Sigmoid colon (tissue), 7 donors: ENCODE measurements at places on chromosomes 2 and 18.

DNA sequence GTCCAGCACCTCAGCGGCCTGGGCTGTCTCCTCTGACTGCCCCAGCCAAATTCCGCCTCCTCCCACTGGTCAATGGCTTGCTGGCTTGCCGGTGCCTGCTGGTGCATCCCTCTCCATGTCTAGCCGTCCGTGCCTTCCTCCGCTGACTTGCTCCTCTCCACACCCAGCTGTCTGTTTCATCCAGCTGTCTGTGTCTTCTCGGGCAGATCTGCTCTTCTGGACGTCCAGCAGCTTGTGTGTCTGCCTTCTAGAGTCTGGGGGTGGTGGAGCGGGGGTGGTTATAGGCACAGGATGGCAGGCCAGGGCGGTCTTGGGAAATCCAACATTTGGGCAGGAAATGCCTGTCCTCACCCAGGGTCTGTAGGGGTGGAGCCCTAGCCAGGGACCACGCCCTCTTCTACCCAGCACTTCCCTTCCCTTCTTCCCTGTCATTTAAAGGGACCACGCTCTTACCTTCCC, 369.2 kb downstream of the GALNT13 start:
- no peak for DNase-seq

DNA sequence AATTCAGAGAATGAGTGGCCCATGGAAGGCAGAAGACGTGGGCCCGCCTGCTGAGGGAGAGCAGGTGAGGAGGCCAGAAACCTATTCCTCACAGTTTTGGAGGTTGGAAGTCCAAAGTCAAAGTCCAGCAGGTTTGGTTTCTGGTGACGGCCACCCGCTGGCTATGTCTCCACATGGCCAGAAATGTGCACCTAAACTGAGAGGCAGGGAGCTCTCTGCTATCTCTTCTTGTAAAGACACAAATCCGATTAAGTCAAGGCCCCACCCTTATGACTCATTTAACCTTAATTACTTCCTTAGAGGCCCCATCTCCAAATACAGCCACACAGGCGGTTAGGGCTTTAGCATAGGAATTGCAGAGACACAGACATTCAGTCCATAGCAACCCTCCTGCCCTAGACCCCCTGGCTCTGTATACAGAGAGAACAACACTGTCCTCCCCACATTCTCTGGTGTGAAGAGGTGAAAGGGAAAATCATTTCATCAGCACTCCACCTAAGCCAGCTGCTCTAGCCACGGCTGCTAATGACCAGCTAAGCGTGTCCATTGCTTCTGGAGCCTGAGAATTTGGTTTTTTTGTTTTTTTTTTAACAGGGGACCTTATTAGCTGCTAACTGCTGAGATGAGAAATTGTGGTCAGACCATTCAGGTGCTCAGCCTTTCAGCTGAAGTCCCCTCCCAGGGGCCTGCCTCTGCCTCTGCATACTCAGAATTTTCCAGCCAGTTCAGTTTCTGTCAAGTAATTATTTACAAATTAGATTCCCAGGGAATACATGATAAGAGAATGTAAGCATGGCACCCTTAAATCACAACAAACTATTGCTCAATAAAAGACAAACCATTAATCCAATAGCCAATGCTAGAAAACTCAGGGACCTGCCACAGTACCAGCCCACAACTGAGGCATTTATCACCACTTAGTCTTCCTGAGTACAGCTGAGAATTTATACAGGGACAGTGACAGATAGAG, 368.7 kb upstream of the ID2 start:
- no peak for DNase-seq

GRCh38 chr2:168660870-168661862, 141.3 kb upstream of the NOSTRIN start:
- DNase-seq: no peak

- no peak for DNase-seq
These were observed 14.1 kb downstream of the MSGN1 start for GRCh38 chr2:17830053-17831034.

- DNase-seq: no peak
These were observed 176.6 kb upstream of the KLHL29 start for GRCh38 chr2:23208339-23208738.

GRCh38 chr18:46772357-46772756, 15.5 kb upstream of the ST8SIA5 start:
- DNase-seq: no peak

GRCh38 chr2:181523756-181524155, 66.6 kb downstream of the ITGA4 start:
- no peak for DNase-seq

- DNase-seq: no peak
These were observed 24.0 kb upstream of the B3GNT7 start for GRCh38 chr2:231371430-231372054.

DNA sequence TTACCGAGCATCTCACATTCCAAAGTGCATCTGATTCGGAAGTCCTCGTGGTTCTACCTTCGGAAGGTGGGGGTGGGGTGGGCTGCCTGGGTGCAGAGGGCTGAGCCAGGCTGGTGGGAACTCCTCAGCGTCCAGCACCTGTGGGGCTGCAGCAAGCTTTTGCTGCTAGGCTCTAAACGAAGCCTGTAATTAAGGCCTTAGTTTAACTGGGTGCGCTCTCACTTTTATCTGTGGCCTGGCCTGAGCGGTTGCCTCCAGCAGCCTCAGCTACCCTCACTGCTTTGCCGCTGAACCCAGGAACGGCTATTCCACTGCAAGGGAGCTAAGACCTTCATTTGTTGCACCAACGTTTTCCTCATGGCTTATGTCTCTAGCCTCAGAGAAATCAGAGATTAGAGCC, 48.4 kb downstream of the TMEM17 start:
- DNase-seq: no peak

DNA sequence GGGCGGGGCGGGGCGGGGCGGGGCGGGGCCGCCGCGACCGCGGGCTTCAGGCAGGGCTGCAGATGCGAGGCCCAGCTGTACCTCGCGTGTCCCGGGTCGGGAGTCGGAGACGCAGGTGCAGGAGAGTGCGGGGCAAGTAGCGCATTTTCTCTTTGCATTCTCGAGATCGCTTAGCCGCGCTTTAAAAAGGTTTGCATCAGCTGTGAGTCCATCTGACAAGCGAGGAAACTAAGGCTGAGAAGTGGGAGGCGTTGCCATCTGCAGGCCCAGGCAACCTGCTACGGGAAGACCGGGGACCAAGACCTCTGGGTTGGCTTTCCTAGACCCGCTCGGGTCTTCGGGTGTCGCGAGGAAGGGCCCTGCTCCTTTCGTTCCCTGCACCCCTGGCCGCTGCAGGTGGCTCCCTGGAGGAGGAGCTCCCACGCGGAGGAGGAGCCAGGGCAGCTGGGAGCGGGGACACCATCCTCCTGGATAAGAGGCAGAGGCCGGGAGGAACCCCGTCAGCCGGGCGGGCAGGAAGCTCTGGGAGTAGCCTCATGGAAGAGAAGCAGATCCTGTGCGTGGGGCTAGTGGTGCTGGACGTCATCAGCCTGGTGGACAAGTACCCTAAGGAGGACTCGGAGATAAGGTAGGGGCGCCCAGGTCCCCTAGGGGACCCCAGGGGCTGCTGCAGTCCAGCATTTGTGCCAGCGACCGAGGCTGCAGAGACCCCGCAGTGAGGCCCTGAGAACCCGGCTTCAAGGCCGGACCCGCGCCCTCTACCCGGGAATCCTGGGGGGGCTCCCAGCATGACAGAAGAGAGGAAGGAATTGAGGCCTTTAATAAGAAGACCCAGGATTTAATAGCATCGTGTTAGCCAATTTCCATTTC, at the start of gene KHK:
Gene KHK (plus strand): TSS at position 49 of the 870 bp plus-strand sequence. CDS start 488 bp downstream, at position 537.
- peak; percentile 88 for DNase-seq

DNA sequence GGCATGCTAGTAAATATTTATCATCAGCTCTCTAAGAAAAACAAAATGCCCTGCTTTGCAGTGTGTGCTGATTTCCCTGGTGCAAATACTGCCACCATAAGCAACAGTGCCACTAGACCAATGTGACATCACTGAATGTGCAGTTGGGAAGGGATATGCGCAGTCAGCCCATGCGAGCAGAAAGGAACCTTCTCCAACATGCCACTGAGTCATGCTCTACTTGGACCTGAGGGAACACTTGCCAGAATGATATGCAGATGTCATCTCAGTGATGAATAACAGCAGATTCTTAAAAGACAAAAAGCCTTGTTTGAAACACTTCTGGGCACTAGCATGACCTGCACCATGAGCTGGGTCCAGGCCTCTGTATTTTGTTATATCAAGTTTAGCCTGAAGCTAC, 55.3 kb upstream of the REL start:
- DNase-seq: no peak

DNA sequence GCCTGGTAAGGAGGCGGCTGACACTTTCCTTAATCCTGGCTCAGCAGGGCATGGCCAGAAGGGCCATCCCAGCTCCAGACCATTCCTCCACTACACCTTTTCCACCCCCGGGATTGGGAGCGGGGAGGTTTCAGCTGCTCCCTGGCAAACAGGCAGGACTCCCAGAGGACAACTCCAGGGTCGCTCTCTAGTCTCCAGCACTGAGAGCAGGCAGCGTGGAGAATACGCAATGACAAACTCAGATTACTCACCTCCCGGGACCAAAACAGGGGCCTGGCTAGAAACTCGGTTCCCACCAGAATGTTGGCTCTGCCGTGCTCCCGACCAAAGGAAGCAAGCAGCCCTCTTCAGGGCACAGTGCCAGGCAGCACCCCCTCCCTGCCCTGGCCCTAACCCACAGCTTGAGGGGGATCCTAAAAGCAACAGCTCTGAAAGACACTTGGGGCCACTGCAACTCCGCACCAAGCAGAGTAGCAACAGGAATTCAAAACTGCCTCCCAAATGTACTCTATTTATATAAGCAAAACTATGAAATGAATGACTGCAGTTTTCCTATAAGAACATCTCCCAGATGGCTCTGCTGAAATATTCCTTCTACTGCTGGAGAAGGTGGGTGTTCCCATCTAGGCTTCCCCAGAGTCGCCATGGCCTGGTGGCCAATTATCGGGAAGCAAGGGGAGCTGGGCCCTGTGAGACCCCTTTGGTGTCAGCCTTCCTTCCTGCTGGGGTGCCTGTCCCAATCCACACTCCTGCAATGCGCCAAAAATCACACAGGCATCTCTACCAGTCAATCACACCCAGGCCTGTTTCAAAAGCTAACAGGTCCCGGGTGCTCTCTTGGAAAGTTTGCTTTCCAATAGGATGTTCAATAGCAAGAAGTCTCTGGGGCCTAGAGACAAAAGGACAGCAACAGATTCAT, 61.2 kb upstream of the POMC start:
- no peak for DNase-seq

DNA sequence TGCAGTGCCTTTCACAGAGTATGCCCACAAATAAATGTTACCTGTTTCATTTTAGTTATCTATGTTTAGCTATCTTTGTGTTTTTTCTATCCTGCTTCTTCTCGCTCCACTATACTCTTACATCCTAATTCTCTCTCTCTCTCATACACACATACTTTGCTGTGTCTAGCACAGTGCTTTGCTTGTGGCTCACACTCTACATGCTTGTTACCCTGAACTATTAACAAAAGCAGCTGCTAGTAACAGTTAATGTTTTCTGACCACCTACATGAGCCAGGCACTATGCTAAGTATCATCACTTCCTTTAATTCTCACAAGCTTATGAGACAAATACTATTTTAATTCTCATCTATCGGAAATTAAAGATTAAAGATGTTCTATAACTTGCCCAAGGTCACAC, 390.5 kb upstream of the HNRNPA3 start:
- no peak for DNase-seq

GRCh38 chr2:7607441-7608173, 690.4 kb downstream of the RNF144A start:
- no peak for DNase-seq

- no peak for DNase-seq
These were observed 224.6 kb upstream of the LRRTM4 start for GRCh38 chr2:77746780-77747179.

DNA sequence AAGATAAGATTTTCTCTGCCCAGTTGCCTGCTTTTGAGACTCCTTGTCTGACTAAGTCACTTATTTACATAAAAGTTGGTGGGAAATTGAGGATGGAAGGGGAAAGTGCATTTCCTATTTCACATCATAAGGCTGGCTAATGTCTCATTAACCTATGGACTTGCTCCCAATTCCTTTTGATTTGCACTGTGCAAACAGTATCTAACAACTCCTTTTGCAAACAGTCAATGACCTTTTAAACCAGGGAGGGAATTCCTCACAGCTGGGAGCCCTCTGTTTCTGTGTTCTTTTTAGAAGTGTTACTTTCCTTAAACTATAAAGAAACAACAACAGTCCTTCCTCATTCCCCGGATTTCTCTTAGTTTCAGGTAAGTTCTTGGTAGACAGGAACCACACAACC, 272.8 kb downstream of the RND3 start:
- no peak for DNase-seq

DNA sequence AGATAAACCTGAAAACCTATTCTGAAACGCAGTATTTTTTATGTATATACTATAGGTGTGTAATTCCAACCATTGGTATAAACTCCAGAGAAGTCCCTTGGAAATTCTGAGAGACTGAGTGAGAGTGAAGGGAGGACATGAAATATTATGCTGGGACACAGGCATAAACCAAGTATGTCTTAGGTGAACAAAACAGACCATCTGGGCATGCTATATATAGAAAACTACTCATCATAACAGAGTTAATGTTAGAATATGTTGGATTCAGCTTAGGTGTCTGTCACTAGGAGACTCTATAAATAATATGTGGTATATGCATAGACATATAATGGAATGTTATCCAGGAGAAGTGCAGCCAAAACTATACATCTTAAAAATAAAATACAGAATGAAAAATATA, 282.6 kb downstream of the LRP1B start:
- DNase-seq: no peak

DNA sequence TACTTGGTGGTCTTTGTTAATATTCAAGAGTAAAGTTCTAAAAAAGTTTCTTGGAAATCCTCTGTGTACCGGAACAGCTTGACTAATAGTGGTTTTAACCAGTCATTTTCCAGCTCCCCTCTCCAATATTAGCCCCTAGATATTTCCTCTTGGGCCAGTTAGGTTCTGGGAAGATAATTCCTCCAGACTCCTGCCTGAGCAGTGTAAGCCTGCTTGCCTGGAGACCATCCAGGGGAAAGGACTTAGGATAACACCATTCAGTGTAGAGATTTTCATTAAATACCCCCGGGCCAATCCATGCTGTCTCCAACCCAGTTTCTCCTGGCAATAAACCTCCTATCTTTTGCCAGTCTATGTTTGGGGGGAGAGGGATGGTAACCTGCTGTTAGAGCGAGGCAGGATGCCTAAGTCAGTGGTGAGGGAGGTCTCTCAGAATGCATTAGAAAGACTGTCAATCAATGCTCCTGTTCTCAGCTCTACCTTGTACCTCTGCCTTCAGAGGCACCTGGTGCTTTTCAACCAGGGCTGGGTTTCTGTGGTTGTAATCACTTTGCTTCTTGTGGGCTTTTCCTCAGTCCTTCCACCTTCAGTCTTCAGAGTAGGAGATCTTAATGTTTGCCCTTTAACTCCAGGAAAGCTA, 186.4 kb downstream of the RNF152 start:
- no peak for DNase-seq

DNA sequence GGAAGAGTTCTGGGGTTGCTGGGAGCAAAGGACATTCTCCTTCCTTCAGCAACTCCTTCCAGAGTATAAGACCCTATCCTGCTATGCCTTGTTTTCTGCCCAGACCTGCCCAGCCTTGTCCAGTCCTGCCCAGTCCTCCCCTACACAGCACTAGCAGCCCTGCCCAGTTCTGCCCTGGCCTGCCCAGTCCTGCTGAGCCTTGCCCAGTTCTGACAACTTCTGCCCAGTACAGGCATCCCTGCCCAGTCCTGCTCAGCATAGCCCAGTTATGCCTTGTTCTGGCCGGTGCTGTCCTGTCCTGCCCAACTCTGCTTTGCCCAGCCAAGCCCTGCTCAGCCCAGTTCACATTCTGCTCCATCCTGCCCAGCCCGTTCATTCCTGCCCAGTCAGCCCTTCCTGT, 44.9 kb upstream of the ALK start:
- no peak for DNase-seq
